ENCODE measurements at places on chromosomes 5 and 9. TPM values are rescaled to one million over a fixed set of nuclear protein-coding genes. Genes with fewer than 3 reads are reported as not detected.

Gene NUP188
- 48.0 TPM for total RNA-seq

Gene FOXD4L4
- not detected for total RNA-seq

GRCh38 chr9:135479469-135480052 is at the start of gene PPP1R26:
PPP1R26 (plus strand) TSS chr9:135479782; CDS start chr9:135484511, 4,729 bp downstream.
- H3K36me3 ChIP-seq = no peaks in the 10 kb centered on the region
- H3K4me3 ChIP-seq = peak within 1 kb of the TSS; percentile 97
- H3K27ac ChIP-seq = no peak within 1 kb of the TSS
- peak; percentile 35 for DNase-seq
- H3K27me3 ChIP-seq = no peaks in the 10 kb centered on the region
- 0 out of 2 replicates have a peak, but pooled peaks cover 7% of the 10 kb centered on the region for H3K4me1 ChIP-seq

DNA sequence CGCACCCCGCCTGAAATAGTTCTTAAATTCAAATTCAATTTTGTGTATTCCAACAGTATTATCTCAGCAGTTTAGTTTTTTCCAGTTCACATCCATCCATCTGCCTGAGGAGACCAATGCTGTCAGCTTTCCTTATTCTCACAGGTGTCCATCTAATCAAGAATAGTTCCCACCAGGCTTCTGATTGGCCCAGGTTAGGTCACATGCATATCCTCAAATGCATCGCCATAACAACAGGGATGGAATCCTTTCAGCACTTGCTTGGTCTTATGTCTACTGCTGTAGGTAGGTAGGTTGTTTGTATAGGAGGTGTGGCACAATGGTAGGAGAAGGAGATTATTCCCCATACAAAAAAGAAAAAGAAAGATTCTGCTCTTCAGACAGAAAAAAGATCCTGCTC is 91.2 kb downstream of the UBE2R2 start:
- DNase-seq = no peak
- no peaks in the 10 kb centered on the region for H3K27me3 ChIP-seq
- no peak overlapping the region for H3K4me3 ChIP-seq
- no peaks in the 10 kb centered on the region for H3K36me3 ChIP-seq
- no peak overlapping the region for H3K27ac ChIP-seq

- H3K27me3 ChIP-seq = peaks cover 6% of the 10 kb centered on the region
- no peak overlapping the region for H3K4me3 ChIP-seq
- no peaks in the 10 kb centered on the region for H3K4me1 ChIP-seq
- no peaks in the 10 kb centered on the region for H3K36me3 ChIP-seq
These were observed 92.8 kb upstream of the ADAMTS2 start for GRCh38 chr5:179438011-179438441.

- DNase-seq = no peak
These were observed 174.6 kb downstream of the CD180 start for GRCh38 chr5:67021962-67022361.

DNA sequence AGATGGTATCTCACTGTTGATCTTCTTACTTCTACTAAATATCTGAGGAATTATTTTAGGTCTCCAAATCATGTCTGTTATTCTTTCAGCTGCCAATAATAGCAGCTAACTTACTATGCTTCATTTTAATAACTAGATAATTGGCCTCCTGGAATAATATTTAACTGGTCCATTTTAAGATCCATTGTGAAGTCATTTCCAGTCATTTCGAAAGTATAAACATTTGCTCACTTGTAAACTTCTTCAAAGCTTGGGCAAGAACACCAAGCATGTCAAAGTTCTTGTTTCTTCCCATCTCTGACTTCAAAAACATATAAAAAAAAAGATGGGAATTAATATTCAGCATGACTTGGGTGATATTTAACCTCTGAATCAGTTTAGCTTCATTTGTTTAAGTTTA is 61.4 kb upstream of the MRPS30 start:
- no peak overlapping the region for H3K27ac ChIP-seq
- no peak for DNase-seq
- H3K36me3 ChIP-seq = no peaks in the 10 kb centered on the region
- peaks cover 6% of the 10 kb centered on the region for H3K27me3 ChIP-seq
- H3K4me1 ChIP-seq = no peaks in the 10 kb centered on the region

GRCh38 chr9:132873403-132873802 is 4.7 kb downstream of the AK8 start:
- H3K27me3 ChIP-seq = no peaks in the 10 kb centered on the region
- no peaks in the 10 kb centered on the region for H3K4me1 ChIP-seq
- no peak overlapping the region for H3K4me3 ChIP-seq
- no peak for DNase-seq
- no peaks in the 10 kb centered on the region for H3K36me3 ChIP-seq

GRCh38 chr5:52817818-52818217 is 30.1 kb downstream of the ITGA1 start:
- no peaks in the 10 kb centered on the region for H3K27me3 ChIP-seq
- H3K4me3 ChIP-seq = no peak overlapping the region

GRCh38 chr5:53956196-53956595 is 354.2 kb downstream of the ARL15 start:
- H3K27me3 ChIP-seq = no peaks in the 10 kb centered on the region
- H3K36me3 ChIP-seq = no peaks in the 10 kb centered on the region
- no peak overlapping the region for H3K4me3 ChIP-seq

- peak; percentile 18 for DNase-seq
- peak overlapping the region; percentile 80 for H3K4me3 ChIP-seq
- H3K4me1 ChIP-seq = peaks cover 39% of the 10 kb centered on the region
- H3K27ac ChIP-seq = peak overlapping the region; percentile 85
These were observed 20.9 kb downstream of the ANXA2R start for GRCh38 chr5:43019291-43019613.

GRCh38 chr9:113178087-113178486 is 27.3 kb downstream of the SLC31A2 start:
- DNase-seq = no peak
- H3K4me3 ChIP-seq = no peak overlapping the region
- no peak overlapping the region for H3K27ac ChIP-seq
- no peaks in the 10 kb centered on the region for H3K4me1 ChIP-seq
- peaks cover 33% of the 10 kb centered on the region for H3K36me3 ChIP-seq

DNA sequence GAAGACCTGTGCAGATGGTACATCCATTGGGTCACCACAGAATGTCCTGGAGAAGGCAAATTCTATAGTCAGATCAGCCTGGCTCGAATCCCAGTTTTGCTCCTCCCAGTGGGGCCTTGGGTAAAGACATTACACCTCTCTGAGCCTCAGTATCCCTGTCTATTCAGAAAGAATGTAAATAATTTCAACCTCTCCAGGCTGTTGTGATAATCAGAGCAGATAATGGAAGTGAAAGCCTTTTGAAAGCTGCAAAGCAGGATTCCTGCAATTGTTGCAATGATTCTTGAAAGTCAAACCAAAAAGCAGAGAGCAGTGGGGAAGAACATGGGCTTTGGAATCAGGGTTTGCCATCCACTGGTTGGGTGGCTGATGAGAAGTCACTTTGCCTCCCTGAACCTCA is 63.2 kb downstream of the LHX2 start:
- no peaks in the 10 kb centered on the region for H3K36me3 ChIP-seq
- peaks cover 25% of the 10 kb centered on the region for H3K4me1 ChIP-seq
- H3K27me3 ChIP-seq = no peaks in the 10 kb centered on the region
- no peak overlapping the region for H3K27ac ChIP-seq

GRCh38 chr9:6218099-6218502 is 2.5 kb downstream of the IL33 start:
- H3K4me1 ChIP-seq = peaks cover 3% of the 10 kb centered on the region
- DNase-seq = peak; percentile 25
- H3K36me3 ChIP-seq = no peaks in the 10 kb centered on the region
- no peaks in the 10 kb centered on the region for H3K27me3 ChIP-seq
- H3K4me3 ChIP-seq = no peak overlapping the region

GRCh38 chr5:171162596-171162995 is 146.5 kb upstream of the TLX3 start:
- no peaks in the 10 kb centered on the region for H3K27me3 ChIP-seq
- H3K4me3 ChIP-seq = no peak overlapping the region
- peak; percentile 46 for DNase-seq
- no peaks in the 10 kb centered on the region for H3K36me3 ChIP-seq
